CD4-positive, alpha-beta memory T cell (primary cell): ENCODE measurements at places on chromosomes 6 and 20. TPM values are rescaled to one million over a fixed set of nuclear protein-coding genes. Genes with fewer than 3 reads are reported as not detected.

- no peaks in the 10 kb centered on the region for H3K4me1 ChIP-seq
- H3K4me3 ChIP-seq = no peak overlapping the region
- H3K27ac ChIP-seq = no peak overlapping the region
Measured at GRCh38 chr20:4141291-4142240, 126.2 kb upstream of the RNF24 start.

GRCh38 chr6:141956046-141956761 is 176.5 kb upstream of the GJE1 start:
- no peak overlapping the region for H3K27ac ChIP-seq
- no peak for DNase-seq
- no peaks in the 10 kb centered on the region for H3K4me1 ChIP-seq
- no peaks in the 10 kb centered on the region for H3K36me3 ChIP-seq
- no peak overlapping the region for H3K4me3 ChIP-seq

- H3K4me3 ChIP-seq = no peak overlapping the region
- no peaks in the 10 kb centered on the region for H3K4me1 ChIP-seq
- no peaks in the 10 kb centered on the region for H3K27me3 ChIP-seq
- H3K27ac ChIP-seq = no peak overlapping the region
- H3K36me3 ChIP-seq = no peaks in the 10 kb centered on the region
- no peak for DNase-seq
Measured at GRCh38 chr6:77857421-77857820, 204.6 kb downstream of the MEI4 start.

C6orf132 gene
- not detected for total RNA-seq

ISM1 gene
- 4.3 TPM for total RNA-seq

MYO6 gene
- 4.4 TPM for total RNA-seq

GABRR1 gene
- not detected for total RNA-seq

C2 gene
- total RNA-seq = 2.1 TPM
